Activated T-cell treated with anti-CD3 and anti-CD28 coated beads, Interleukin-2, amount 50 U/mL, for 4 hours (primary cell): ENCODE measurements at places on chromosomes 2 and 18. TPM values are rescaled to one million over a fixed set of nuclear protein-coding genes. Genes with fewer than 3 reads are reported as not detected.

Gene CCDC178
- total RNA-seq, result not detected

Gene SLC9A2
- 0.03 TPM for total RNA-seq

Gene PLEKHH2
- 0.26 TPM for total RNA-seq

Gene ICOS
- total RNA-seq, result 161 TPM

Gene GNLY
- total RNA-seq, result 15.0 TPM

Gene HNMT
- not detected for total RNA-seq

Gene DCDC2C
- total RNA-seq, result not detected

Gene ZNF407
- total RNA-seq, result 13.1 TPM

Gene SPATA3
- total RNA-seq, result not detected

Gene CRYGD
- not detected for total RNA-seq

Gene CERKL
- not detected for total RNA-seq

Gene LOXHD1
- not detected for total RNA-seq

Gene PPP1R1C
- total RNA-seq, result not detected

Gene CHPF
- 42.0 TPM for total RNA-seq

Gene HMSD
- 3.0 TPM for total RNA-seq

Gene GKN2
- total RNA-seq, result not detected

Gene GGCX
- 20.8 TPM for total RNA-seq

Gene IWS1
- total RNA-seq, result 57.8 TPM

Gene ATOH8
- not detected for total RNA-seq

Gene ANKRD29
- total RNA-seq, result not detected

Gene RTP5
- total RNA-seq, result 0.14 TPM

Gene NYAP2
- 0.11 TPM for total RNA-seq

Gene RAD51AP2
- total RNA-seq, result not detected

Gene FOXD4L1
- total RNA-seq, result 0.16 TPM

Gene ALKAL2
- total RNA-seq, result not detected

Gene IL36G
- not detected for total RNA-seq

Gene HOXD10
- not detected for total RNA-seq

Gene MC4R
- total RNA-seq, result not detected

Gene ZBTB7C
- total RNA-seq, result 0.05 TPM

Gene PLGLB1
- 0.35 TPM for total RNA-seq

Gene EFHD1
- total RNA-seq, result 0.35 TPM

Gene FZD7
- 0.29 TPM for total RNA-seq

Gene LYG2
- not detected for total RNA-seq

Gene PRSS56
- total RNA-seq, result not detected

Gene RNF149
- total RNA-seq, result 27.3 TPM

Gene FBXO48
- total RNA-seq, result 0.87 TPM

Gene CYP27A1
- 0.14 TPM for total RNA-seq

Gene CD207
- not detected for total RNA-seq

Gene ANO7
- 0.63 TPM for total RNA-seq

Gene MARCO
- not detected for total RNA-seq

Gene UNC80
- not detected for total RNA-seq

Gene ANKRD53
- total RNA-seq, result not detected

Gene ALPG
- total RNA-seq, result not detected
